ENCODE measurements at places on chromosomes 6 and 20.

DNA sequence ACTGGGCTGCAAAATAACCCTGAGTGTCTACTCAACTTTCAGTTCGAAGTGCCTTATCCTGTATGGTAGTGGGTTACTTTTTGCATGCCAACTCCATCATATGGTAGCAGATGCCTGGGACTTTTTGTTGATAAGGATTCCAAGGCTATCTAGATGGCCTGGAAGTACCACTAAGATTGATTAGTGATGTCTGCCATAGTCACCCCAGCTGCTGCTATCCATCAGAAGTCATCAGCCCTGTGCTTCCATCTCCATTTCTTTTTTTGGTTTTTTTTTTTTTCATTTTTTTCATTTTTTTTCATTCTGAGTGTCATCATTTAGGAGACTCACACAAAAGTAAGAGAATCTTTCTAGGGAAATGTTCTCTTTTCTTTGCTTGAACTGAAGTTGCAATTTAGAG is 217.4 kb upstream of the PLCB4 start:
- DNase-seq = no peak

GRCh38 chr6:6414931-6415330 is 94.5 kb upstream of the F13A1 start:
- no peak for DNase-seq

DNA sequence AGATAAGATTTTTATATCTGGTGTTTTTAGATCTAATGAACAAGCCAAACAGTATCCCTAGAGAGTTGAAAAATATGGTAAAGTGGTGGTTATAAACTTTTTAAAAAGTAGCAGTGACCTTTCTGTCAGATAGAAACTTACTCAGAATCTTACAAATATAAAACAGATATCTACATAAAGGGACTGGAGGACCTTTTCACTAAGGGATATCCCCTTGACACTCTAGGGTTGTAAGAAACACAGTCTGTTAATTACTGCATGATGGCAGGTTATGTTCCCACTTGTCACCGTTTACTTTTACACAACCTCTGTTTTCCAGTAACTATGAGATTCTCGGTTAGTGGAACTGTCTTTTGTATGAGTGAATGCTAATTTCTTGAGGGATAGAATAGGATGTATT is 11.5 kb downstream of the CFAP206 start:
- no peak for DNase-seq

GRCh38 chr6:3305216-3305565 is 46.4 kb downstream of the PSMG4 start:
- no peak for DNase-seq

DNA sequence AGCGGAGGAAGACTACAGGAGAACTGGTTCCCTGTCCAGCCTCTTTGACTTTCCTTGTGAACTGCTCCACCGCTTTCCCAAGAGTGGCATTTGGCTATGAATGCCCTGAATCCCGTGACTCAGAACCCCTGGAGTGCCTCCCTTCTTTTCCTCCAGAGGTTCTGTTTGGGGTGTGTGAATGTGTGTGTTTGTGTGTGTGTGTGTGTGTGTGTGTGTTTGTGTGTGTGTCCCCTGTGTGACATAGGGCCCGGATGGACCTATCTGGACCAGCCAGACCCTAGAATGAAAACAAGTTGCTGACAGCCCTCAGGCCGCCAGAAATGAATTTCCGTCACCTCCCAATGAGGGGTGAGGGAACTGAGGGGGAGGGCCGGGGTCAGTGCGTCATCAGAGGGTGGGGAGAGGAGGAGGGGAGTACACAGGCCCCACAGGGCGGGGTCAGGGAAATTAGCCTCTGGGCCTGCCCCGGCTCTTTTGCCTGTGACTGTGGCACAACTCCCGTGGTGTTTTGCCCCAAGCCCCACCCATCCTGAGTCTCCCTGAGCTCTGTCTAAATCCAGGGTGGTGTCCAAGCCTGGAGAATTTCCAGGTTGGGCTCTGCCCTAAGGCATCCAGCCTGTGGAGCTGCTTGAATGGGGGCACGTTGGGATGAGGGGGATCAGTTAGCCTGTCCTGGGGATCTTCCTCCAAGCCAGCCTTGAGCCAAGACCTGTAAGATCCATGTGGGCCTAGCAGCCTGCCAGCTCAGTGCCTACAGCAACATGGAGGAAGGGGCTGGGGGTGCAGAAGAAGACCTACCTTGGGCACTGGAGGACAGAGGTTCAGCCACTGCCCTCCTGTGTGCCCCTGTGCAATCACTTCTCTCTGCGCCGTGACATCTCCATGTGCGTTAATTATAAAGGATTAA is 15.2 kb upstream of the MRPS18A start:
- peak; percentile 98 for DNase-seq

- DNase-seq = no peak
Observed at GRCh38 chr20:53161473-53161872, 189.3 kb downstream of the TSHZ2 start.

DNA sequence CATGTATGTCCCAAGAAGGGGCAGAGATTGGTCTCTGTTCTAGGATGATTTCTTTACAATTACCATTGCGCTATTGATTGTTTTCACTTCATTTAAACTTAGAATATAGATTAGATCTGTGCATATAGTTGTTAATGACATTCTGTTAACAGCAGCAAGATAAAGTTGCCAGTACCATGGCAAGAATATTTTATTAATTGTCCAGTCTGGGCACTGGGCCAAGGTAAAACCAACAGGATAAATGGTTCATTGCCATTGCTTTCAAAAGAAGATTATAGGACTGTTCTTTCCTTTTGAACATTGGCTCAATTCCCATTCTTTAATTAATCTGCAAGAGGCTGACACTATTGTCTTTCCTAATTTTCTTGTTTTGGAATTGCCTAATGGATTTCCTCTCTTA is 592.4 kb downstream of the RFPL4B start:
- DNase-seq = no peak

- DNase-seq = no peak
Observed at GRCh38 chr6:42084889-42085288, 34.6 kb downstream of the TAF8 start.

GRCh38 chr6:164929408-164929977 is 379.9 kb downstream of the C6orf118 start:
- no peak for DNase-seq

DNA sequence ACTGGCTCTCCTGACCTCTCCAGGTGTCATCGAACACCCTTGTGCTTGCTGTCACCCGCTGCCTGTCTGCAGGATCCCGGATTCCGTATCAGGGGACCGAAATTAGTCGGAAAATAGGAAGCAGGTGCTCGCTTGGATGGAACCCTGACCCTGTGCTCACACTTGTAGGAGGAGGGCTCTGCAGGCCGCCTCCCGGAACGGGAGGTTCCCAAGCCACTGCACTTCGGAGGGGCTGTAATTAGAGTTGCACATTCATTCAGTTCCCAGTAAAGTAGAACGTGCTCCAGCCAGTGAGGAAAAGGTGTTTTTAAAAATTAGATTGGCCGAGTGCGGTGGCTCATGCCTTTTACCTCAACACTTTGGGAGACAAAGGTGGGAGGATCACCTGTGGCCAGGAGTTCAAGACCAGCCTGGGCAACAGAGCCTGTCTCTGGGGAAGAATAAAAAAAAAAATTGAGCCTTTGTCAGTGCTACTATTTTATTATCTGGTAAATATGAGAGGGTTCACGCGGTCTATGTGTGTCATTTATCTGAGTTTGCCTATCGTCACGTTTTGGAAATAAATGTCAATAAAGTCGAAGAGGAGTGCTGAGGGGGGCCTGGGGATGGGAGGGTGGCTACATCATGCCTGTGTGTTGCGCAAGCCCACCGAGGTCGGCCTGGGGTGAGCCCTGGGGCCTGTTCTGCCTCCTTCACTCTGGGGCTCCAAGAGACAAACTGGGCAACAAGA is 1.5 kb upstream of the GMEB2 start:
- no peak for DNase-seq

GRCh38 chr6:129957941-129958898 is 60.2 kb upstream of the L3MBTL3 start:
- no peak for DNase-seq

- DNase-seq = peak; percentile 56
Observed at GRCh38 chr6:85764844-85765243, 122.2 kb upstream of the SYNCRIP start.

DNA sequence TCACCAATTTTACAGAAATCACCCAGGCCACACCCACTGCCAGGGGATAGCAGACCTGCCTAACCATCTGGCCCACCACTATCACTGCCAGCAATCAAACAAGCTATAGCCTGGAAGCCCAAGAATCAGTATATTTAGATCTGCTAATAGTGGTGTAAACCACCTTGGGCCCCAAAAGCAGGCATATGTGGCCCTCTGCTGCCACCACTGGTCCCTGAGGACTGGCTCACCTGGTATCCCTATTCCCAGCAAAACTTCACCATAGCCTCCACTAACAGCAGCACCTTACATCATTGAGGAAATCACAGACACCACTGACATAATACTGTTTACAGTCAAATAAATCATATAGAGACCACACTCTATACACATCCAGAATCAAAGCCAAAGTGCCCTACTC is 880.4 kb upstream of the MAN1A1 start:
- no peak for DNase-seq

- no peak for DNase-seq
Observed at GRCh38 chr20:36951979-36952738, 651 bp upstream of the SAMHD1 start.

DNA sequence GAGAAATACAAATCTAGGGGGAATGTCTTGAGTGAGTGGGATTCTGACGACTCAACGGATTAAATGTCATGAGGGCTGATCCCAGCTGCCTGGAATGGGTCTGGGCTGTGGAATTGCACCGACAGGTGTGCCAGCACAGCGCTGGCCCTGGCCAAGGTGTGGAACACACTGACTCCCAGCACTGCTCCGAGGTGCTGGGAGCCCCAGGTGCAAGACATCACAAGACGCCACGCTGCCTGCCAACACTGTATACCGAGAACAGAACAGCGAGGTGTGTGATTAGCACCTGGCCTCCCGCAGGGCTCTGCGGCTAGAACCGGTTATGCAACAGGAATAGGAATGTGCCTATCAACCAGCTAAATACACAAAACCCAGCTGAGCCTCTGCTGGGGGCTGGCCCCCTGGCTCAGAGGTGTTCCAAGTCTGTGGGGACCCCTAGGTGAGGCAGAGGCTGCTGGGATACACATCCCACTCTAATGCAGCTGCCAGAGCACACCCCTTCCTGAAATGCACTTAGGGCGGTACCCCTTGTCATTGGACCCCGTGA is 24.8 kb upstream of the APMAP start:
- DNase-seq = peak; percentile 68

- no peak for DNase-seq
Observed at GRCh38 chr6:25953733-25954132, 8.9 kb upstream of the TRIM38 start.

GRCh38 chr6:4059115-4059777 is 19.7 kb downstream of the FAM217A start:
- DNase-seq = peak; percentile 76

- no peak for DNase-seq
Observed at GRCh38 chr6:6994796-6995195, 113.0 kb upstream of the RREB1 start.

DNA sequence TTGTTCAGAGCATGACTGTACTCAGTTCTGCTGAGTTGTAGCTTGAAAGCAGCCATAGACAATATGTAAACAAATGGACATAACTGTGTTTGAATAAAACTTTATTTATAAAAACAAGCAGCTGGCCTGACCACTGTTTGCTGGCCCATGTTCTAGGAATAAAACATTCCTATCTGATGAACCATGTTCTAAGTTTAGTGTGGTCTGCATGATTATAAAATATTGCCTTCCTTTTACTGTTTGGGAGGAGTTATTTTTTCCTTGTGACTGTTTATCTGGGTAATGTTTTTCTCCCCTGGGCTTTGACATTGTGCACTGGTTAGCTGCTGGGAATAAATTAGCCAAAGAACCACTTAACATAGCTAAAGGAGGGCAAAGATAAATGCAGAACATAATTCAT is 55.1 kb downstream of the CDS2 start:
- DNase-seq = no peak

- no peak for DNase-seq
Observed at GRCh38 chr6:167268683-167269280, 22.3 kb upstream of the UNC93A start.

DNA sequence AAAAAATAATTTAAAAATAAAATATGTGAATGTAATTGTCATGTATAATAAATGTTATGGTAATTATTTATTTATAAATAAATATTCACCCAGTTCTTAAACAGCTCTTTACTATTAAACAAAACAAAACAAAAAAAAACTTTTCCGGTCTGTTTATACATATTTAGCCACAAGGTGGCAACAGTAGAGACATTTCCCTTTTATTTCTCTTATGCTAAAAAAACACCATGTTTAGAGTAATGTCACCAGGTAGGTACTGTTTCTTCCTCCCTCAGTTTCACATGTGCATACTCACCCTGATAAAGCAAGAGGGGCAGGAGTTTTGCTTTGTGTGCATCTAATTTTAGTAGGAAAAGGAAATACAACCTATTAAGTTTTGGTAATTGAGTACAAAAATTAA is 610.4 kb upstream of the IMPG1 start:
- DNase-seq = no peak

DNA sequence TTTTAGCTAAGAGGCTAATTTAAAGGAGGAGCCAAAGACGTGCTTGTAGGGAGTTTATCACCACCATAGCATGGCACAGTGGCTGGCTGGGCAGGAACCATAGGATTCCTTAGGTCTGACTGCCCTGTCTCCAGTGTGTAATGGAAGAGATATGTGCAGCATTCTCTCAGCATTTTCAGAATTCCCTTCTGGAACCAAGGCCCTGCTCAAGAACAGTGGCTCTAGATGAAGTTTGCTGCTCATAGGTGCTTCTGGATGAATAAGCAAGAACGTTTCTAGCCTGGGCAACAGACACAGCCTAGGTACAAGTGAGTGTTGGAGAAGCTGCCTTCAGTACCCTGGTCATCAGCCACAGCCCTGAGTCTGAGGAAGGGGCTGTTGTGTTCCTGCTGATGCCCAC is 69.1 kb downstream of the LCA5 start:
- DNase-seq = peak; percentile 86
